ENCODE measurements at places on chromosomes 7 and 10. TPM values are rescaled to one million over a fixed set of nuclear protein-coding genes. Genes with fewer than 3 reads are reported as not detected.

Gene ITPRID1
- not detected for total RNA-seq

Gene ZCWPW1
- 2.7 TPM for total RNA-seq

Gene CYP17A1
- not detected for total RNA-seq

Gene ARHGAP12
- 10.7 TPM for total RNA-seq

Gene PDE6C
- not detected for total RNA-seq

Gene MBL2
- not detected for total RNA-seq

Gene WNT8B
- not detected for total RNA-seq

DNA sequence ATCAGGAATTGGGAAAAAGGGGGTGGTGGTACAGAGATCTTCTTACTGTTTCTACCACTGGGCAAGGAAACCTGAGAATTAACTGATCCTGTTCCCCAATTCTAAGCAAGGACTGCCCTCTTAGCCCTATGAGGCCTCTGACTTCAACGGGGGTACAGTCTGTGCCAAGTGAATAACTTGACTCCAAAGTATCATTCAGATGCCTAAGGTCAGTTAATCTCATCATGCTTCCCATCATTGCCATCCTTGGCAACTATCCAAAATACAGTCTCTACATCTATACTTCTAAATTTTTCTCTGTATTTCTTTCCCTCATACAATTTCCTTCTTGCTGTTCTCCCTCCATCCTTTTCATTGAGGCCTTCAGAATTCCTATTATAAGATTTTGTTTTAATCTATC, 10.5 kb downstream of the PPP3CB start:
- DNase-seq: no peak

DNA sequence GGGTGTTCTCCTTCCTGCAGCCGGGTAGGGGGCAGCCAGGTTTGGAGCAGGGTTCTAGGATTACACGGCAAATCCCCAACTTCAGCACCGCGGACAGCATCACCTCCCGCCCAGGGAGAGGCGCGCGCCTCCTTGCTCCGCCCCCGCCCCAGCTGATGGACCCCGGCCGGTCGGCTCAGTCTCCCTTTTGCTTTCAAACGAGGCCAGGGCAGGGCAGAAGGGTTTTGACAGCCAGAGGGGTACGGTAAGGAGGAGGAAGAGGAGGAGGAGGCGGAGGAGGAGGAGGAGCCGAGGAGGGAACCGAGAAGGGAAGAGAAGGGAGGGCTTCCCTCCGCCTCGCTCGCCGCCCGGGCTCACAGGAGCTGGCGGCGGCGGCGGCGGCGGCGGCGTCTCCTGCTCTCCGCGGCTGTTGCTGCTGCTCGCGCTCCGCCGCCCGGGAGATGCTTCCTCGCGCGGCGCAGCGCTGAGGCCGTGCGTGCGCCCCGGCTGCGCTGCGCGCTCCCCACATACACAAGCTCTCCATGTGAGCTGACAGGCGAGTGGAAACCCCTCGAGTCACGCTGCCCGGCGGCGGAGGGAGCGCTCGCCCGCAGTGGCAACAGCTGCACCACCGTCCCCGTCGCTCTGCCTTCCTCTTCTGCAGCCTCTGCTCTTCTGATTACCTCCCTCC, 615 bp upstream of the CNTNAP2 start:
- peak; percentile 25 for DNase-seq

- no peak for DNase-seq
These were observed 55.8 kb downstream of the FIGNL1 start for GRCh38 chr7:50394315-50394714.

DNA sequence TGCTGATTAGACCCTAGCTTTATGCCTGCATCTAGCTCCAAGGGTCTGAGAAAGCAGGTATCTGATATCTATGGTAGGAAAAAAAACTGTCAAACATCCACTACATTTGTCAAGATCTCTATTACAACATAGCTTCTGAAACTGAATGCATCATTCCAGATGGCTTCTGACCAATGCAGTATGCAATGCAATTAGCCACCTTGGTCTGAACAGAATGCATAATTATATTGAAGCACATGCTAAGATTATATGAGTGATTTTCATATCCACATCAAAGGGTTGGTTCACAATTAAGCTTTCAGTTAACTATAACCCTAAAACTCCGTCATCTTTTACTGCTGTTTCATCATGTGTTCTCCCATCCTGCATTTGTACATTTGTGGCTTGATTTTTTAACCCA, 271.4 kb downstream of the POLR1F start:
- DNase-seq: no peak
